ENCODE measurements at places on chromosomes 11 and 22.

DNA sequence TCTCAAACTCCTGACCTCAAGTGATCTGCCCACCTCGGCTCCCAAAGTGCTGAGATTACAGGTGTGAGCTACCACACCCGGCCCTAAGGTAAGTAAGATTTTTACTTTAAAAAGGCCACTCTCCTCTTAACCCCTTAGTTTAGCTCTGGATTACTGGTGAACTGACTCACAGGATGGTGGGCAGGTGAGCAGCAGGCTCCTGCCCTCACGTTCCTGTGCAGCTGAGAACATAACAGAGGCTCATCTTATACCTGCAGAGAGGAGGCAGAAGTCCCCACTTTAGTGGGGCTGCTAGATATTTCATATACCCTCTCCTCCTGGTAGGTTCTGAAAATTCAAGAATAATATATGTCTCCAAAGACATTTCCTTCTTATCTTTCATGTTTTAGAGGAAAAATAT lies 17.1 kb upstream of the SERPIND1 start:
- DNase-seq, result no peak

GRCh38 chr11:76008474-76008873 lies 193.5 kb downstream of the UVRAG start:
- DNase-seq, result no peak

DNA sequence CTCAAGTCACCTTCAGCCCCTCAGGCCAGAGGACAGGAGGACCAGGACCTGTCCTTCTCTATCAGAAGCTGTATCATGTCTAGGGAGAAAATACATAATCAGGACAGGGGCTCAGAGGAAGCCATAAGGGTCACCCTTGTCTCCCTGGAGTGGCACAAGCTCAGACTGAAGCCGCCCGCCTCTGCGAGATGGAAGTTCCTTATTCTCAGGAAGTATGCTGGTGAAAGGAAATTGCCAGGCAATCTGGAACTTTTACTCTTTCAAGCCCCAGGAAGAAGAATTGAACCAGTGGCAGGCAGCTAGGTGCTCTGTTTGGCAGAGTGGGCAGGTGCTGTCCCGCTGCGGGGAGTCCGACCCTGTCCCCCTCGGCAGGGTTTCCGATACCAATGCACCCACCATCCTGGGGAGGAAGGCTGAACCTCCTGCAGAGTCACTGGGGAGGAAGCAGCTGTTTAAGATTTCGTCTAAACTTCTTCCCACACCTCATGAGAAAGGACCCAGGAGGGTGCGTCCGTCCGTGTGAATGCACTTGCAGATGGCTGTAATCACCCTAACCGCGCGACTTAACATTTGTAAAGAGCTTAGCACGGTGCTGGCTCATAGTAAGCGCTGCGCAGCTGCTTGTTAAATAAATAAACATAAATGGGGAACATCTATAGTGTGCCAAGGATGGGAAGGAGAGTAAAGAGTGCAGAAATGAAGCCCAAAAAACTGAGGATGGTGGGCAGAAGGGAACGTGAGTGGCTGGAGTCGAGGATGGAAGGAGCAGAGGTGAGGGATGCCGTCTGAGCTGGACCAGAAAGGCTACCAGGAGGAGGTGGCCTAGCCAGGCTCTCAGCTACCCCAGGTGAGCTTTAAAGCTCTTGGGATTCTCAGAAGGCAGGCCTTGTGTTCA lies 5.0 kb upstream of the ANO1 start:
- DNase-seq, result no peak

DNA sequence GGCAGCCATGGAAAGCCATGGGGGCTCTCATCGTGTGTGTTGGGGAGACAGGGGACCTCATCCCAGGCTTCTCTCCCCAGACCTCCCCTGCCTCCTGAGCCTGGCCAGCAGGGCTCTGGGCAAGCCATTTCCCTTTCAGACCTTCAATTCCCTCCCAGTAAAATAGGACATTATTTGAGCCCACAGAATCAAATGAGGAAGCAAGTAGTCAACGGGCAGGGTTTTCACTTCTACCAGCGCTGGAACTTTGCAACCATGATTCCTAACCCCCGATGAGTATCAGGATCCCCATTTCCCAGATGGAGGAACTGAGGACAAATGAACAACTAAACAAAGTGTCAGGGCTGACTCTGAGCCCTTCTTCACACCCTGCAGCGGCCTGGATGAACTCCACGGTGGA lies 48.9 kb upstream of the TCF20 start:
- no peak for DNase-seq

- no peak for DNase-seq
Observed at GRCh38 chr11:97888641-97889040, 1132.1 kb upstream of the CNTN5 start.

GRCh38 chr11:94276943-94277342 lies 27.4 kb upstream of the IZUMO1R start:
- no peak for DNase-seq

All from SW480 (cell line).